ENCODE measurements at places on chromosomes 11 and 22. TPM values are rescaled to one million over a fixed set of nuclear protein-coding genes. Genes with fewer than 3 reads are reported as not detected.

DNA sequence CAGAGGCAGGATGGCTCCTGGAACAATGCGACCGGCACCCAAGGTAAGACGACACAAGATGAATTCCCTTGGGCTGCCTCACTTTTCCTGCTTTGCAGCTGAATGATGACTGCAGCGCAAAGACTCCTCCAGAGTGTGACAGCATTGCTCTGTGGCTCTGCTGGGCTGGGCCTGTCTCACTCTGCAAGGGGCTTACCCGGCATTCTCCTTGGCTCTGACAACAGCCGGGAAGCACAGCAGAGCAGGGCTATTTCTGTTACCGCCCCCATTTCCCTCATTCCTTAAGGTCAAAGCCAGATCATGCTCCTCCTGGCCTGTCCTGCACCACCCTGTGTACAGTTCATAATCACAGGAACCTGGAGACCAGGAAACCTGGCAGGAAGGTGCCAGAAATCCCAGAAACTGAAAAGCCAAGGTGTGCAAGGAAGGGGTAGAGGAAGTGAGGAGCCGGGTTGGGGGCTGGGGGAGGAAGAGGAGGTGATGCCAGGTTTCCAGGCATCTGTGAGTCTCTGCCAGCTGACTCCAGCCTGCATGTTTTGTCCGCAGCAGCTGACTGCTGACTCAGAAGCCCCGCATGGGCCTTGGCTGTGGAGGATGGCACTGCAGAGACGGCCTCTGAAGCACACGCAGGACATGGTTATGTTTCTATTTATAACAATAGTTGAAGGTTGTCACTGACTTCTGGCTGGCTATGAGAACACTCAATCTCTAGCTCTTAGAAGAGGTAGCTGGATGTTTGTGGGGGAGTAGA, 113.6 kb downstream of the MICAL3 start:
- no peak overlapping the region for H3K4me3 ChIP-seq
- peak overlapping the region; percentile 81 for H3K27ac ChIP-seq
- DNase-seq, result peak; percentile 40
- H3K36me3 ChIP-seq, result peaks cover 8% of the 10 kb centered on the region
- peaks cover 36% of the 10 kb centered on the region for H3K4me1 ChIP-seq

GRCh38 chr11:65392186-65392829, 5.9 kb downstream of the FRMD8 start:
- peaks cover 13% of the 10 kb centered on the region for H3K4me1 ChIP-seq
- H3K36me3 ChIP-seq, result peaks cover 12% of the 10 kb centered on the region
- no peak overlapping the region for H3K4me3 ChIP-seq
- no peak for DNase-seq

DNA sequence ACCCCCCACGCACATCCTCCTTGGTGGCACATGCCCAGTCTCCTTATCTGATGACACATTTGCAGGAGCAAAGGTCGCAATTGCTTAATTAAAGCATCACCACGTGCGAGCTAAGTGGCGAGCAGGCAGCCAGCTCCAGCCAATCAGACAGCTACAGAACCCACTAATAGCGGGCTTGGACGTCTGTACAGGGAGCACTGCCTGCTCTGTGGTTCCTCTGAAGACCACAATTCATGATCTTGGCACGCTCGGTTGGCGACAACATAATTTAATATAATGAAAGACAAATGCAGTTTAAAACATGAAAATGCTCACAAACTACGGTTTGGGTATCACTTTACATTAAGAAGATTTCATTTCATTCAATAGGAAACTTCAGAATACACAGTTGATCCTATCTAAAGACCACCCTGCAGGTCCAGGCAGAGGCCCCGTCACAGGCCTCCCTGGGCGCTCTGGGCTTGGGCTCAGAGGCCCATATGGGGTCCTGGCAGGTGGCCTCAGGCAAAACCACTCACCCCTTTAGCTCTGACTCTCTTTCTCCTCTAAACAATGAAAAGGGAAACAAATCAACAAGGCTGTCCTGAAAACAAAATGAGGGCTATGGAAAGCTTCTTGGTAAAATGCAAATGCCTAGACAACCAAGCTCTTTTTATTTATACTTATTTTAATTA, 10.4 kb downstream of the PACSIN2 start:
- peak overlapping the region; percentile 72 for H3K27ac ChIP-seq
- peak; percentile 64 for DNase-seq
- H3K27me3 ChIP-seq, result no peaks in the 10 kb centered on the region
- H3K36me3 ChIP-seq, result no peaks in the 10 kb centered on the region

DNA sequence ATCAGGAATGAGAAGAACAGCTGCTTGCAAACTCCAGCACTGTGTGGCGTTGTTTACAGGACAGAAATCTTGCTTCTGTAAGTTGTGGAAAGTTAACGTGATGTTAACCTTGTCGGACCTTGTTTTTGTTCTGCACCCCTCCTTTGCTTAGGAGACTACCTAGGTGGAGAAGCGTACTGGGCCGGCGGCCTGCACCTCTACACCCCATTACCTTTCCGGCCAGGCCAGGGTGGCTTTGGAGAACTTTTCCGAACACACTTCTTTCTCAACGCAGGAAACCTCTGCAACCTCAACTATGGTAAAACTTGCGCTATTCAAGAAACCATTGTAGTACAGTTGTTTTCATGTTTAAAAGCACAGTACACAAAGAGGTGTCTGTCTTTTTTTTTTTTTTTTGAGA, 33.7 kb downstream of the SAMM50 start:
- H3K27me3 ChIP-seq, result no peaks in the 10 kb centered on the region
- H3K4me1 ChIP-seq, result peaks cover 4% of the 10 kb centered on the region
- no peak overlapping the region for H3K4me3 ChIP-seq
- H3K27ac ChIP-seq, result no peak overlapping the region
- H3K36me3 ChIP-seq, result peaks cover 38% of the 10 kb centered on the region

DNA sequence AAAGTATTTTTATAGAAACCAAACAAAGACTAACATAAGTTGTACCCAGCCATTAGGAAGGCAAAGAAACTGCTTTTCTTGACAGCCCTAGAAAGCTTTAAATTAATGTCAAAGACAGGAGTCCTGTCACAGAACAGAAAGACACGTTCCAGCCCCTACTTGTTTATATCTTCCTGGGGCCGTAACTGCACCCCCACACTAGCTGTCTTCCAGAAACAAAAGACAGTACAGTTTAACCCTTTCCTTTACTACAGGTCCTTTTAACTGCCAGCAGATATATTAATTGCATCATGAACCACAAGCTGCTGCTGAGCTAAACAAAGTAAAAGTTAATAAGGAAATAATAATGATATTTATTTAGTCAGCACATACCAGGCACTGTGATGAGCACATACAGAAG, 20.3 kb upstream of the CFAP300 start:
- H3K27me3 ChIP-seq, result no peaks in the 10 kb centered on the region
- peak overlapping the region; percentile 19 for H3K27ac ChIP-seq
- H3K4me1 ChIP-seq, result peaks cover 15% of the 10 kb centered on the region
- no peak overlapping the region for H3K4me3 ChIP-seq

GRCh38 chr22:19679522-19680101, 34.7 kb upstream of the SEPTIN5 start:
- no peak overlapping the region for H3K4me3 ChIP-seq
- H3K4me1 ChIP-seq, result no peaks in the 10 kb centered on the region
- DNase-seq, result peak; percentile 27
- peaks cover 42% of the 10 kb centered on the region for H3K27me3 ChIP-seq

- no peak for DNase-seq
- H3K4me1 ChIP-seq, result peaks cover 3% of the 10 kb centered on the region
- no peak overlapping the region for H3K4me3 ChIP-seq
- H3K27ac ChIP-seq, result no peak overlapping the region
- H3K36me3 ChIP-seq, result peaks cover 16% of the 10 kb centered on the region
Observed at GRCh38 chr11:47571895-47572294, 6.5 kb downstream of the PTPMT1 start.

DNA sequence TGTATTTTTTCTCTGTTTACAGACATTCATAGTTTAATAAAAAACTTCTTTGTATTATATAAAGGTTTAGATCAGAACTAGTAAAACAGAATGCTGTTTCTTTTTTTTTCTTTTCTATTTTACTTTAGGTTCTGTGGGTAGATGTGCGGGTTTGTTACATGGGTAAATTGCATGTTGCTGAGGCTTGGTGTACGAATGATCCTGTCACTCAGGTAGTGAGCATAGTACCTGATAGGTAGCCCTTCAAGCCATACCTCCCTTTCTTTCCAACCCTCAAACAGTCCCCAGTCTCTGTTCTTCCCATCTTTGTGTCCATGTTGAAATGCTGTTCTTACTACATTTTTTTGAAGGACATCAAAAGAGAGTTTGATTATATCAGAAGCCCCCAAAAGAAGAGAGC, 3.2 kb downstream of the ATM start:
- DNase-seq, result no peak
- peaks cover 15% of the 10 kb centered on the region for H3K4me1 ChIP-seq
- H3K27ac ChIP-seq, result peak overlapping the region; percentile 2
- no peaks in the 10 kb centered on the region for H3K36me3 ChIP-seq
- no peak overlapping the region for H3K4me3 ChIP-seq

DNA sequence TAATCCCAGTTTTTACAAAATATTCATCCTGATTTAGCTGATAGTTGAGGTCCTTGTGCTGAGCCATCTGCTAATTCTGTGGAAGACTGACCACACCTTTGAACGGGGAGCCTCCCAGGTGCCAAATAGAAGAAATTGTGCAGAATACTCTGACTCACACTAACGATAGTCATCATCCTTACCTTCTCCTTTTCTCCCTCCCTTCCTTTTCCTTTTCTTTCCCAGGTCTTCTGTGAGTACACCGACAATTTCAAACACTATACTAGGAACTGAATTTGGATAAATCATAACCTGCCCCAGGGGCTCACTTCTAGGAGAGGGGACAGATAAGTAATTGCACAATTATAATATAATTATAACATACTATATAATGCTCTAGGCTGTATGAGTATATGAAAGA, 73.1 kb upstream of the CTSC start:
- H3K27me3 ChIP-seq, result no peaks in the 10 kb centered on the region
- H3K4me3 ChIP-seq, result no peak overlapping the region
- H3K4me1 ChIP-seq, result peaks cover 22% of the 10 kb centered on the region
- H3K27ac ChIP-seq, result no peak overlapping the region
- no peaks in the 10 kb centered on the region for H3K36me3 ChIP-seq
- no peak for DNase-seq

- no peak for DNase-seq
- H3K4me3 ChIP-seq, result no peak overlapping the region
- no peaks in the 10 kb centered on the region for H3K27me3 ChIP-seq
- H3K36me3 ChIP-seq, result no peaks in the 10 kb centered on the region
Observed at GRCh38 chr22:50630376-50630775, 2.4 kb upstream of the ARSA start.

DNA sequence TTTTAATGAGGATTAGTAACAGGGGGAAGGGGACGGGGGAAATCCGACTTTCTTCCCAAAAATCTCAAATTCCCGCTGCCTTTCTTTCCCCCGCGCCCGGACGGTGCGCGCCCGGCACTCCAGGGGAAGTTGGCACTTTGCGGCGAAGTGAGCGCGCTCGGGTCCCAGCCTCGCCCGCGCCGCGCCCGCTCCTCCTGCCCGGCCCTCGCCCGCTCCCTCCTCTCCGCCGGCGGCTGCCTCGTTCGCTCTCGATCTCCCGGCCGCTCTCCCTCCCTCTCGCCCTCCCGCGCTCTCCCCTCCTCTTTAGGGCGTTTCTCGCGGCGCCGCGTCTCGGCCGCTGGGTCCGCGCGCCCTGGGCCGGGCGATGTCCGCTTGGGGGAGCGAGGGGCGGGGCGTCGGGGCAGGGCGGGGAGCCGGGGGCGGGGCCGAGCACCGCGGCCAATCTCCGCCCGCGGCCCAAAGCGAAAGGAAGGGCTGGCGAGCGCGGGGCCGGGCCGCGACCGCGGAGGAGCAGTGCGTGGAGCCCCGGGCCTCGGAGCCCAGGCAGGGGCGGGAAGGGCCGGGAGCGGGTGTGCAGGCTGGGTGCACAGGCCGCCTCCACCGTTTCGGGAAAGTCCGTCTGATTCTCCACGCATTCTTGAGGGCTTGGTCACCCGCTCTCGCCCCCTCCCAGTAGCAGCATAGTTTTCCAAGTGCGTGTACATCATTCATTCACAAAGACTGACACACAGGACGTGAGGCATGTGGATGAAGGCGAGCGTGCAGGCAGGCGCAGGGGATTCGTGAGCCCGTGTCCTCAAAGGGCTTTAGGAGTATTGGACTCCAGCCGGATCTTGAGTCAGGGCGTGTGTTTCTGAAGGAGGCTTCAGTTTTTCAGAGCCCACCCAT, 65.1 kb downstream of the ETS1 start:
- peak overlapping the region; percentile 74 for H3K4me3 ChIP-seq
- DNase-seq, result peak; percentile 96
- H3K27me3 ChIP-seq, result no peaks in the 10 kb centered on the region
- peaks cover 14% of the 10 kb centered on the region for H3K4me1 ChIP-seq

- no peaks in the 10 kb centered on the region for H3K27me3 ChIP-seq
- DNase-seq, result no peak
Observed at GRCh38 chr11:31757260-31757835, 53.8 kb downstream of the PAX6 start.

- no peaks in the 10 kb centered on the region for H3K27me3 ChIP-seq
- H3K4me1 ChIP-seq, result no peaks in the 10 kb centered on the region
- no peak overlapping the region for H3K4me3 ChIP-seq
- no peak overlapping the region for H3K27ac ChIP-seq
Observed at GRCh38 chr11:103709371-103709770, 327.1 kb upstream of the DDI1 start.

DNA sequence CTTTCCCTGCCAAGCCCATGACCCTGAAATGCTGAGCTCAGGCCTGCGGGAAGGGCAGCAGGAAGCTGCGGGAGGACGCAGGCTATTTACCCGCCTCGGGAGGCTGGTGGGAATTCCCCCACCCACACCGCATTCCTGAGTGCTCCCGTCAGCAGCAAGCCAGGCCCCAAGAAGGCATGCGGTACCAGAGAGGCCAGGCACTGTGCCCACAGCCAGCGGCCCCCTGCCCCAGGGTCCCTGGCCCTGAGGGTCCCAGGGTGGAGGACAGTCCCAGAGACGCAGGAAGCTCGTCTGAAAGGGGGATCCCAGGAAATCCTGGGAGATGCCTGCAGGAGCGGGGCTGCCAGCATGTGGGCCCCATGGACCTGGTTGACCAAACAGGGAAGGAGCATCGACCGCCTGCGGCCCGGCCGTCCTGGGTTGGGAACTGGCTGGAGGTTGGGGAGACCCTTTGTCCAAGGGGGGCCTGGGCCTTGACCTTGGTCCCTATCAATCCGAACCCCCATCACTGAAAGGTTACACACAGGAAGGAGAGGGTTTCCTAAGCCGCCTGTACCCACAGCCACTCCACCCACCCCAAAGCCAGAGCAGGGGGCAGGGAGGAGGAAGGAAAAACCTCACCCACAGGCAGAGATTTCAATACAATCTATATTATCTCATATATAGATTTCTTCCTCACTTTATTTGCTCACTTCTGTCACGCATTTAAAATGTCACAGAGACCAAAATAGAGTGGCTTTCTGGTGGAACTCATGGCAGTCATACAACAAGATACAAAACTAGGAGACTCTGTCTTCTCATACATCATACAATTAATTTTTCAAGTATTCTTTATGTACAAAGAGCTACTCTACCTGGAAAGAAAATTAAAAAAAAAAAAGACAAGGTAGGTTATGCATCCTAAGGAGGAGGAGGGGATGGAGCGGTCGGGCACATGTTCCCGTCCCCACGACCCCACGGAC, 17.1 kb downstream of the MAFF start:
- H3K27me3 ChIP-seq, result no peaks in the 10 kb centered on the region
- no peaks in the 10 kb centered on the region for H3K36me3 ChIP-seq
- H3K27ac ChIP-seq, result peak overlapping the region; percentile 79
- H3K4me1 ChIP-seq, result peaks cover 22% of the 10 kb centered on the region
- DNase-seq, result peak; percentile 89
- H3K4me3 ChIP-seq, result no peak overlapping the region

GRCh38 chr11:124900464-124900863, 2.8 kb upstream of the ROBO4 start:
- no peaks in the 10 kb centered on the region for H3K36me3 ChIP-seq
- H3K27me3 ChIP-seq, result peaks cover 8% of the 10 kb centered on the region
- no peak overlapping the region for H3K27ac ChIP-seq
- DNase-seq, result no peak
- no peak overlapping the region for H3K4me3 ChIP-seq

Gene CHRM4
- 3.3 TPM for total RNA-seq

Gene DEFB131B
- not detected for total RNA-seq

Gene SFI1
- total RNA-seq, result 100 TPM

Gene CERK
- 72.2 TPM for total RNA-seq
